CD4-positive, alpha-beta T cell treated with Interleukin-6 at 100 ng/mL for 8 hours (primary cell): ENCODE measurements at places on chromosomes 7 and 10.

DNA sequence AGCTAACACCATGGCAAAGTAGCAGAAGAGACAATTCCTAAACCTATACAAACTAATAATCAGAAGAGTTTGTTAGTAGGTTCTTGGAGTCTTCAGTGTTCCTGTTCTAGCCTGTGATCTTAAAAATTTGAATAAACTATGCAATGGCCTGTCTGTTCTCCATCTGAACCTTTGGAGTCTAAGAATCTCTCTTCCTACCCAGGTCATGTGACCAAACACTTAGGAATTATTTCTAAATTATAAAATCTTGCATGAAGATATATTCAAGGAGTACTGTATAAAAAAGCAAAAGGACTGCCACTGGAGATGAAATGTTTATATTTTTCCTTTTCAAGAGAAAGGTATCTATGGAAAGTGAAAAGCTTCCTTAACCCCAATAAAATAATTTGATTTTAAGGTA is 2.4 kb downstream of the MKI67 start:
- no peak for DNase-seq

- DNase-seq, result no peak
Measured at GRCh38 chr7:45350896-45351295, 193.3 kb downstream of the RAMP3 start.

DNA sequence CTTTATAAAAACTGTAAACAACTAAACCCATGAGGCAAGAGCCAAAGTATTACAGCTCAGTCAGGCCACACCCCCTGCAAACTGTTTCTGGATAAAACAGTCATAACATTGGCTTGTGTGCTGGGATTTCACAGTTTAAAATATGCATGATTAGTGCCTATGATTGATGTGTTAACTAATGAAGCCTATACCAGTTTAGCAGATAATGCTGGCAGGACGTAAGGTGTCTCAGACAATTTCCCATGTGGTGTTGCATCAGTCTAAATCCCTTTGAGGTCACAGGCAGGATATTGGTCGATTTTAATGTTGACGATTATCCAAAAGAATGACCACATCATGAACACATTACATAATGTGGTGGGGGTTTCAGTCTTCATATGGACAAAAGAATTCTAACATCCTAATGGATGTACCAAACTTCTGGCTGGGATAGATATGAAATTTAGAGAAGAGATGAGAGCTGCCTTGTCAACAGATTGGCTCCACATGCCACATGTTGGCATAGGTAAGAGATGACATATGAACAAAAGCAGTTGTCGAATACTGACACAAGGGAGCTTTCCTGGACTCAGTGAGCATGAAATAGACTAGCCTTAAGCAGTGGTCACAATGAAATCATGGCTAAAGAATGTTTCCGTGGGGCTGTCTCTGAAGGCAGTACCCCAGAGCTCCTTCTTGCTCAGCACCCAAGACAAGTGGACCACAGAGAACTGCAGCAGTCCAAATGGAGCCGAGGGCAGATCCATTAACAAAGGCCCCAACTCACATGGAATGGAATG is 445.6 kb downstream of the GFRA1 start:
- DNase-seq, result no peak

DNA sequence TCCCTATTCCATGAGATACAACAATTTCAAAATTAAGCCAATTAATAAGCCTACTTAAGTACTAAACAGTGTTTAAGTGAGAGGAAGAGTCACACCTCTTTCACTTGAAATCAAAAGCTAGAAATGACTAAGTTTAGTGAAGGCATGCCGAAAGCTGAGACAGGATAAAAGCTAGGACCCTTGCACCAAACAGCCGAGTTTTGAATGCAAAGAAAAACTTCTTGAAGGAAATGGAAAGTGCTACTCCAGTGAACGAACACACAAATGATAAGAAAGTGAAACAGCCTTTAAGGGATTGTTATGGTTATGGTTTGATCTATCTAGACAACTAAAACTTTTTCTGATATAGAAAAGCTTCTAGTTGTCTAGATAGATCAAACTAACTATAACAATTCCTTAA is 135.4 kb upstream of the KMT2E start:
- no peak for DNase-seq

DNA sequence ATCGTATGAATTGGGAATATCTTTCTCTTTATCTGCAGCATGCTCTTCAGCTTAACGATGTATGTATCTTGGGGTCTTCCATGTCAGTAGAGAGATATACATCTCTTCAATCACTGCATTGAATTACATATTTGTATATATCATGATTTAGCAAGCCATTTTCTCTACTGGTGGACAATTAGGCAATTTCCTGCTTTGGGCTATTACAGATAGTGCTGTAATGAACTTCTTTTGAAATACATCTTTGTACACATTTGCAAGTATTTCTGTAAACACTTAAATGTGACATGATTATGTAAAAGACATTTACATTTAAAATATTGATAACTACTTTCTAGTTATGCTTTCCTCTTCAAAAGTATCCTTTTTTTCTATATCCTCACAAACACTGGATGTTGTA is 199.0 kb downstream of the PPP1R9A start:
- DNase-seq, result no peak
